ENCODE measurements at places on chromosomes 13 and 19.

DNA sequence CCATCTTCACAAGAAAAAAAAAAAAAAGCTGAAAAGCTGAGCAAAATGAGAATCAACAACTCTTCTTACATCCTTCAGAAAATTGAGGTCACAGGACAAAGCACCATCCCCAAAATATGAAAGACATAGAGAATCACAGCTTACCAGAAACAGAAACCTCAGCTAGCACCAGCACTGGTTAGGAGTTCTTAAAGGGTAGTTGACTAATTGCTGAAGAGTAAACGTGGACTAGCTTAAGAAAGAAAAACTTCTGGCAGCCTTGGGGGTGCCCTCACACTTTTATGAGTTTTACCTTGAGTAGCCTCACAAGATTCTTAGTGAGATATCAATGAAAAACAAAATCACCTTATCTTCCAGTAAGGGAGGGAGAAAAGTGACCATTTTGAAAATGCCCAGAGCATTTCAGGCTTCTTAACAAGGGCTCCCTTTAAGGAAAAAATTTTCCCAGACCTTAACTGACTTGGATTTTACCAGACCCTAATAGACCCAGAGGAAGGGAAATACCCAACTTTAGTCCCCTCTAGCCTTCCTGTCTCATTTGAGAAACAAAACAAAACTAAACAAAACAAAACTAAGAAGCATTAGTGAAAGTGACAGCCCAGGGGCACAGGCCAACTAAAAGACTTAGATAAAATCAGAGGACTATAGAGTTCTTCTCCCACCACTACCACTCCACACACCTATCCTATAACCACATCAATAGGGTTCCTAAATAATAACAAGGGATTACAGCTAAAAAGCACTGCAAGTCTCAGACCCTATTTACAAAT lies 888.6 kb downstream of the DIAPH3 start:
- DNase-seq, result no peak

GRCh38 chr13:98988780-98989179 lies 10.9 kb upstream of the DOCK9 start:
- DNase-seq, result no peak

DNA sequence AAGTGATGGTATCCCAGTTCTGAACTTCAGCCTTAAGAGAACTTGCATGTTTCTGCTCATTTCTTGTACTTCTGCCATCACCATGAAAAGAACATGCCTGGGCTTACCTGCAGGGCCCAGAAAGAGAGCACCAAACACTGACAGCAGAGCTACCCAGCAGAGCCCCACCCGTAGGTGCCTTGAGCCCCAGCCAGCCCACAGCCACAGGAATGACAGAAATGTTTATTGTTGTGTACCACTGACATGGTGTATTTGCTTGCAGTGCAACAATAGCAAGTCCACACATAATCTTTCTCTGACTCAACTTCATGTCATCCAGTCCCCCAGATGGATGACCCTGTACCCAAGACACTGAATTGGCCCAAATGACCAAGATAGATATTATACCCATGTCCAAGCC lies 195.2 kb downstream of the TSHZ3 start:
- no peak for DNase-seq

GRCh38 chr13:44703371-44703770 lies 127.2 kb upstream of the TSC22D1 start:
- no peak for DNase-seq

- no peak for DNase-seq
These were observed 42.4 kb downstream of the ADGRE3 start for GRCh38 chr19:14632286-14632685.

- DNase-seq, result no peak
These were observed 421.6 kb upstream of the SLC10A2 start for GRCh38 chr13:103487841-103488240.
